NCI-H1436 (cell line): ENCODE measurements at places on chromosomes 7 and 10.

DNA sequence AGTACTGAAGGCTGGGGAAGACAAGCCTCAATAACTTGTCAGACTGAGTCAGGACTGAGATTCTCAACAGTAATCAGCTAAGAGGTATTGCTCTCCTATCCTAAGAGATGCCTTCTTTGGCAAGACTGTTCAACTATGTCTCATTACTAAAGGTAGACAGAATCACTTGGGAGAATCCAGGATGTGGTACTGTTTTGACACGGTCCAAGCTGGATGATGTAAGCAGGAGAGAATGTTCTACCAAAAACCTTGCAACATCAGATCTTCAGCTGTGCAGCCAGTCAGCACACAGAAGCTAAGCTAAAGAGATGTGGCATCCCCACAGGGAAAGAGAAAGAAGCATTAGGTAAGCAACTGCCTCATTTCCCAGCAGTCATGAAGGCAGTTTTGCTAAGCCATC, 391.4 kb downstream of the NRG3 start:
- no peak for DNase-seq

GRCh38 chr7:135380351-135380750, 129.6 kb downstream of the CNOT4 start:
- DNase-seq, result no peak

DNA sequence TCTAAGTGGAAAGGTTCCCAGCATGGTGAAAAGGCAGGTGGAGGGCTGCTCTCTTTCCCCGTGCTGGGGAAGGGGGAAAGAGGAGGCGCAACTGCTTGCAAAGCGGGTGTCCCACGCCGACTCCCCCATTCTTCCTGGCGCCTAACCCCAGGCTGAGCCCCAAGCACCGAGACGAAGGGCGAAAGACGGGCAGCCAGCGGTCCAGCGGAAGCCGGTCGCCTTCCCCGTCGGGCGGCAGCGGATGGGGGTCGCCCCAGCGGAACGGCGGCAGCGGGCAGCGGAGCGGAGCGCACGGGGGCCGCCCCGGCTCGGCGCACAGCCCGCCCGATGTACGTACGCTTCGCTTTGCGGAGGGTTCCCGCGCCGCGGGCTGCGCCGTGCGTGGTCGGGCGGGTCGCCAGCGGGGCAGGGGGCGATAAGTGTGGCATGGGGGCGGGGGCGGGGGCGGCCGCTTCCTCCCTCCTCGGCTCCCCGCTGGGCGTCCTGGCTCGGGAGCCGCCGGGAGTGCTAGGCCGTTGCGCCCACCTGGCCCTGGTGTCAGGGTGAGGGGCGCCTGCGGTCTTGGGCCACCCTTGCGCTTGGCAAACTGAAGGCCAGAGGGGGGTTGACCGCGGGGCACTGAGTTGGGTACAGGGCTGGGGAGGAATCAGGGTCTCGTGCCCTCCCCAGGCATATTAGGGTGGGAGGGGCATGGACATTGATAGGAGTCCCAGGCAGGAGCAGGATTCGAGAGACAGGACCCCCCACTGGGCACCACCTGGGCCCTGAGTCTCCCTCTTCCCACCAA, 35.2 kb upstream of the HSPB1 start:
- DNase-seq, result no peak

DNA sequence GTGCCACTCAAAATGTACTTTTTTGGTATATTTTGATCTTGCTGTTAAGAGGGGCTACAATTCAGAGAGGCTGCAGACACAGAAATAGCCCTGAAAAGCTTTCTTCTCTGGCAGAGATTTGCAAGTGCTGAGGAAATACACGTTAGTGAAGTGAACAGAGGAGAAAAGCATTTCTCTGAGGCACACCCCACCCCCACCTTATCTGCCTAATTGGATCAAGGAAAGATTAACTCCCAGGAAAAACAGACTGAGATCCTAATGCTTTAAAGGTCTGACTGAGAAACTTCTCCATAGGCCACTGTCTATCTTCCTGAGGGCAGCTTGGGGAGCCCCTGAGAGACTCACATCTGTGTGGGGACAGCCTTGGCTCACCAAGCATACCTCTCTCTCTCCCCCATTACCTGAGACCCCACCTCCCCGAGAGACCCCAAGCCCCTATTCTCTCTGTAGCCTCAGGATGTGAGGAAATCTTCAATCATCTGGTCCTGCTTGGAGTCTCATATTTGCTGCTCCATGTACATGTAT, 14.8 kb upstream of the AKR1C3 start:
- DNase-seq, result no peak

DNA sequence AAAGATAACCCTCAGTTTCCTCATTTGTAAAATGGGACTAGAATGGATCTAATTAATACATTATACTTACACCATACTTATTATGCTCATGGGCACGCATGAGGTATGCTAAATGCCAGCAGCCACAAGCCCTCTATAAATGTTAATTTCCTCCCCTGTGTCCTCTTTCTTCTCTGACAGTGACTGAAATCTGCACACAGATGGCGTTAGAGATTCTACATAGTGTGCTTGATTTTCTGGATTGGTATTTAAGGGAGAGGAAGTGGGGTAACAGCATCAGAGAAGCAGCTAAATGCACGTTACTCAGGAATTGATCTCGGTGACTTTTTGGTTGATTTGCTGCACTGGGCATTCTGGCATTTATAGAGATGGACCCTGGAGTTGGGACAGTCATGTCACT, 568.5 kb downstream of the CALN1 start:
- no peak for DNase-seq

DNA sequence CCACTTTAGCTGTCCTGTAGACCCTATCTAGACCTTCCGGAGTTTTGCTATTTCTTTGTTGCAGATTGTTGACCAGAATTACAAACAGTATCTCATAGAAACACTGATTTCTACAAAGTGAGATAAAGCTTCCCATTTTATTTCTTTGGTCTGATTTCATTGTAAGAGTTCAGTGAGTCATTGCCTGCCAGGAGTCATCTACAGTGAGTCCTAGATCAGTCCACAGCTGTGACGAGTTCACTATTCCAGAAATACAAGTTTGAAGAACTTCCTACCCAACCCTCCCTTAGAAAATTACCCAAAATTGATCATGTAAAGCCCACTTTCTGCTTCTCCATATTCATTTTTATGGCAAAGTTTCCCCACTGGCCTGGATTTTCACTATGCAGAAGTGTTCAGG, 905.5 kb downstream of the CNTNAP2 start:
- DNase-seq, result no peak

DNA sequence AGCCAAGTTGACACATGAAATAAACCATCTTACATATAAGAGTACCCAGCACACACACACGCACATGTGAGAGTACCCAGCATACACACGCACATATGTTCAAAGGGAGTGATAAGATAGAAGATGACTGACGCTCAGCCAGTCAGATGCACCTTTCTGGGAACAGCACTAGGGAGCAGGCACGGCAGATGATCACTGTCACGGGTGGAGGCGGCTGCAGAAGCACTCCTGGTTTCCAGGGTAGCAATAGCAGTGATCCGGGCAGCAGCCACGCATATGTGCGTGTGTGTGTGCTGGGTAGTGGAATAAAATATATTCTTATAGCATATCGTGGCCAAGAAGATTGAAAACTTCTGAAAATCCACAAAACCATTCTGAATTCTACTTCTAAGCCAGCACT, 85.8 kb upstream of the NAMPT start:
- DNase-seq, result no peak

DNA sequence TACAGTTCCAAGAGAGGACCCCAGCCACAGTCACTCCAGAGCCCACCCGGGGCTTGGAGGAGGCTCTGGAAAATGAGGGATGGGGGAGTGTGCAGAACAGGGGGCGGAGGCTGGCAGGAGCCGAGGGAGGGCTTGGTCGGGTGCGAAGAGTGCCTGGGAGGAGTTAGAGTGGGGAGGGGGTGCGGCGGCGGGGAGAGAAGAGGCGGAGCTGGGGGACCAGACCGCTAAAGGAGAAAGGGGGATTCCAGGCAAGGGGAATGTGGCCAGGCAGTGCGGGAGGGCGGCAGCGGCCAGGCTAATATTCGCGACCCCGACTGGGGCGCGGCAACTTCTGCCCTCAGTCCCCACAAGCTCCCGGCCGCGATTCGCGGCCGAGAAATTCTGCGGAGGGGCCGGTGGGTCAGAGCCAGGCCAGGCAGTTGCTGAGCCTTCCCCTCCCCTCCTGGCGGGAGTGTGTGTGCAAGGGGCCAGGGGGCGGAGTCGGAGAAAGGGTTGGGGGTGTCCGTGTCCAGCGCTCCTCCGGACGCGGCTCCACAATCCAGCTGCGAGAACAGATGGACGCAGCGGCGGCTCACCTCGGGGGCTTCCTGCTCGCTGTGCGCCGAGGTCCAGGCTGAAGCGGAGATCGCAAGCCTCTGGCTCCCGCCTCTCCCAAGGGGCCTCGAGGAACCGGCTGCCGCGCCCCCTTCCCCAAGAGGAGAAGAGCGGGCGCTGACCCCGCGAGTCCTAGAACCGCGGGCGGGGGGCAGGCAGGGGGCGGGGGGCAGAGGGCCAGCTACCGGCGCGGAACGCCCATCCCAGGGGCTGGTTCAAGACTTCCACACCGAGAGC, 612 bp upstream of the SLC18A3 start:
- no peak for DNase-seq

DNA sequence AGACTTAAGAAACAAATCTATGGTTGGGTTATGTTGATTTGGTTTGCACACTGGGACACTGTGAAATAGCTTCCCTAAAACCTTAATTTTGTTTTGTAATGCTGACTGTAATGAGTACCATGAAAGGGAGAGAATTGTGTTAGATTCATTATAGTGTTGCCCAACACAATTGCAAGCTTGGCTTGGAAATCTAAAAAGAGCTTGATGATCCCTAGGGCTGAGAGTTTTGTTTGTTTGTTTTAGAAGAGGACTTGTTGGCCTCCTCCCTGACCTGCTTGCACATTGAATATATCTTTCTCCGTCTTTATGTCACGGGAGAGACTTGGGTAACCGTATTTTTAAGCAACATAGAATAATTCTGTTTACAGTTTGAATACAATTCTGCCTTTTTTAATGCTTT, 410.1 kb downstream of the ARL4A start:
- DNase-seq, result no peak

GRCh38 chr7:85125651-85126131, 61.2 kb downstream of the SEMA3D start:
- DNase-seq, result no peak

- no peak for DNase-seq
Measured at GRCh38 chr10:62015994-62016393, 114.5 kb downstream of the ARID5B start.

GRCh38 chr10:75016325-75016724, 95.1 kb upstream of the SAMD8 start:
- DNase-seq, result no peak

- DNase-seq, result no peak
Measured at GRCh38 chr7:77181015-77181595, 18.5 kb downstream of the FGL2 start.

DNA sequence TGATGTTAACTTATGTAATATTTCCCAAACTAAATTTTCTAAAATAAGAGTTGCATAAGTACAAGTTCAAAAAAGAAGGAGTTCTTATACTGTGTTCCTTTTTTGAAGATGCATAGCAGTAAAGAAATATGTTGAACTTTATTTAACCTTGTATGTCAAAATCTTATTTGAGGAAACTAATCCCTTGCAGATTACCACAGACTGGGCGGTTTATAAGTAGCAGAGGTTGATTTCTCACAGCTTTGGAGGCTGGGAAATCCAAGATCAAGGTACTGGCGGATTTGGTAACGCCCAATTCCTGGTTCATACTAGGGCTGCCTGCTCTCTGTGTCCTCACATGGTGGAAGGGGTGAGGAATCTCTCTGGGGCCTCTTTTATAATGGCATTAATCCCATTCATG, 68.5 kb downstream of the GNAT3 start:
- DNase-seq, result no peak

DNA sequence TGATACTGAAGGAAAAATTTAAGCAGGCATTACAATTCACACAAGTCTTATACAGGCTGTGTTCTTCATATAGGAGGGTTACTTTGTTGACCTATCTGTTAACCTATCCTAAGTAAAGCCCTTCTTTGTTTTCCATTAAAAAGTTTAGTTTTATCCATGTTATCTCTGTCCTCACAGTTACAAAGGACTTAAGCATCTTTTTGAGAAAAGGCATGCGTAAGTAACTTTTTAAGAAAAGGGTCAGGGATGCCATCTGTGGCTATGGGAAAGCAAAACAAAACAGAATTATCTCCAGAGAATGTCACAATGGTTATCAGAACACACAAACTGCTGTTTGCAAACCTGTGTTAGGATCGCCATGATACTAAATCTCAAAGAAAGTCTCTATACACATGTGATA, 295.8 kb upstream of the MTPN start:
- no peak for DNase-seq

GRCh38 chr10:27601503-27601902, 97.4 kb downstream of the RAB18 start:
- no peak for DNase-seq
